ENCODE measurements at places on chromosomes 4 and X. TPM values are rescaled to one million over a fixed set of nuclear protein-coding genes. Genes with fewer than 3 reads are reported as not detected.

Gene RAB41
- not detected for polyA plus RNA-seq

Gene FMR1NB
- polyA plus RNA-seq = not detected

Gene IRS4
- 0.04 TPM for polyA plus RNA-seq

Gene DDIT4L
- 10.6 TPM for polyA plus RNA-seq

Gene VEGFD
- polyA plus RNA-seq = 1.6 TPM

Gene TCEANC
- polyA plus RNA-seq = 5.0 TPM

Gene NKX6-1
- not detected for polyA plus RNA-seq

Gene CD40LG
- 1.0 TPM for polyA plus RNA-seq

Gene SRPX
- polyA plus RNA-seq = 35.6 TPM

Gene USP26
- polyA plus RNA-seq = not detected

Gene PDK3
- polyA plus RNA-seq = 3.9 TPM

Gene CXCL10
- 1.3 TPM for polyA plus RNA-seq

Gene GC
- not detected for polyA plus RNA-seq

Gene ITM2A
- polyA plus RNA-seq = 1,023 TPM

Gene ABRAXAS1
- 31.9 TPM for polyA plus RNA-seq

Gene FAM184B
- not detected for polyA plus RNA-seq

DNA sequence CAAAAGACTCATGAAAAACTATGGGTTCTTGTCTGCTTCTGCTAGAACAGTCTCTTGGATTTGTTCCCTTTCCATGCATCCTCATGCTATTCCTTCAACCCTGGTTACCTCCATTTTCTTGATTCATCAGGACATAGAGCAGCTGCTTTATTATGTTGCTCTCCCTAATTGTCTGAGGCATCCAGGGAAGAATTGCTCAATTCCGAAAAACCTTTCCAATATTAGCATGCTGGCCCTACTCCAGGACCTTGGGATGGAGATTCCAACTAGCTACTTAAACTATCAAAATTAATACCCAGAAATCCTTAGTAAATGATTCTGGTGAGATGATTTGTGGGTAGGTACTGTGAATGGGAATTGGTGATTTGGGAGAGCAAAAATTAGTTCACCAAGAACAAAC, 56.6 kb upstream of the FAM47B start:
- no peak for DNase-seq

DNA sequence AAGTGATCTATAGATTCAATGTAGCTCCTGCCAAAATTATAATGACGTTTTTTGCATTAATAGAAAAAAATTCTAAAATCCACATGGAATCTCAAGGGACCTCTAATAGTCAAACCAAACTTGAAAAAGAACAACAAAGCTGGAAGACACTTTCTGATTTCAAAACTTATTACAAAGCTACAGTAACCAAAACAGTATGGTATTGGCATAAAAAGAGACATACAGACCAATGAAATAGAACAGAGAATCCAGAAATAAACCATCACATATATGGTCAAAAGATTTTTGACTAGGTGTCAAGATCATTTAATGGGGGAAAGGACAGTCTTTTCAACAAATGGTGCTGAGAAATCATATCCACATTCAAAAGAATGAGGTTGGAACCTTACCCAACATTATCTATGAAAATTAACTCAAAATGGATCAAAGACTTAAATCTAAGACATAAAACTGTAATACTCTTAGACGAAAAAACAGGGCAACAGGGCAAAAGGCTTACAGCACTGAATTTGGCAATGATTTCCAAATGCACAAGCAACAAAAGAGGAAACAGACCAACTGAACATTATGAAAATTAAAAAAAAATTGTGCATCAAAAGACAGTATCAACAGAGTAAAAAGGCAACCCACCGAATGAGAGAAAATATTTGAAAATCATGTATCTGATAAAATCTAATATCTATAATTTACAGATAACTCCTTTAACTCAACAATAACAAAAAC, 3.9 kb downstream of the FBXO8 start:
- DNase-seq = no peak

- DNase-seq = peak; percentile 79
These were observed 194.4 kb downstream of the CBR4 start for GRCh38 chr4:168815379-168816345.

- DNase-seq = no peak
These were observed 55.6 kb downstream of the HAUS3 start for GRCh38 chr4:2186133-2186864.

DNA sequence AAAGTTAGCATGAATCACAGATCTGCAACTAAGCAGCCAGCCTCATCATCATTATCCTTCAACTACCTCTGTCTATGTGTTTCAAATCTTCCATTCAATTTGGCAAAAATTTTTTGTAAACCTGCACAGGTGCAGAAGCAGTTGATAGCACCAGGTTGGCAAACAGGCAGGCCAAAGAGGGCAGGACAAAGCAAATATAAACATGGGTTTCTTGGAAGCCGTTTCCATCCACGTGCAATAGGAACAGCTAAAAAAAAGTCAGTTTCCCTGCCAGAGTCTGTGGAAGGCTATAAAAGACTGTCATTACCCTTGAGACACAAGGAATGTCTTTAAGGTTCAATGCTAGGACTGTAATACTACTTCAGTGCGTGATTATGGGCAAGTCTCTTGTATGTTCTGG, 253.2 kb downstream of the PDHA2 start:
- peak; percentile 6 for DNase-seq

- no peak for DNase-seq
These were observed 782 bp downstream of the ARHGAP24 start for GRCh38 chr4:85475631-85476233.

GRCh38 chr4:152626790-152627189, 53.0 kb downstream of the TMEM154 start:
- no peak for DNase-seq

GRCh38 chr4:61200187-61200915, at the start of gene ADGRL3:
ADGRL3 (plus strand) TSS chr4:61200326.
- peak; percentile 83 for DNase-seq

- DNase-seq = no peak
These were observed 138.1 kb downstream of the NPFFR2 start for GRCh38 chr4:72169861-72170260.

DNA sequence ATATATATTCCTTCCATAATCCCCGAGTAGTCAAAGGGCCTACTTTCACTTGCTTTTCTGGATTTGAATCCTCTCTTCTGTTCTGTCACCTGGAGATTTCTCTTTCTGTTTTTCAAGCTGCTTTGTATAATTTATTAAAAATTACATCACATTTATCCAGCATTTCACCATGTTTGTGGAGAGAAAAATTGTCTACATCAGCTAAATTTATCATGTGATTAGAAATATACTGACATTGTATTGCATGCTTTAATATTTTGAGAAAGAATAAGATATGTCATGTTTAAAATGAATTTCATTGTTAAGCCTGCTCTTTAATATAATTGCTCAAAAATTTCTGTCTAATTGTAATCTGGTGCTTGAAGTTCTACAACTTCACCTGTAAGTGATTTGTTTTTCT, 323.1 kb upstream of the DKK2 start:
- DNase-seq = no peak

DNA sequence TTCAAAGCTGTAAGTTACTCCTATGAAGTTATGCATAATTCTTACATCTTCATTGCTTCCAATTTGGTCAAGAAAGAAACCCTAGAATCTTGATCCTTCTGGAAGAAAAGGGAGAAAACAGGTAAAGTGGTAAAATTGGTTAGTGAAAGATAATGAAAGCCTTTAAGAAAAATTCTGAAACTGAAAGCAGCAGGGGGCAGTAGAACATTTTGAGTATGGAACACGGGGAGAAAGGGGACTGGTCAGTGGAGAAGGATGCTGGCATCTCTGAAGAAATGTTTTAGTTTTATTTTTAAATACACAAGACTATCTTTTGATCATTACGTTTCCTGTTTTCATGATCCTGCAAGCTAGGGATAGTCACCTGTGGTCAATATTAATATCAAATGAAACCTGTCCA, 54.3 kb downstream of the SLIT2 start:
- no peak for DNase-seq

- DNase-seq = no peak
These were observed 18.5 kb downstream of the PJA1 start for GRCh38 chrX:69146739-69147138.

DNA sequence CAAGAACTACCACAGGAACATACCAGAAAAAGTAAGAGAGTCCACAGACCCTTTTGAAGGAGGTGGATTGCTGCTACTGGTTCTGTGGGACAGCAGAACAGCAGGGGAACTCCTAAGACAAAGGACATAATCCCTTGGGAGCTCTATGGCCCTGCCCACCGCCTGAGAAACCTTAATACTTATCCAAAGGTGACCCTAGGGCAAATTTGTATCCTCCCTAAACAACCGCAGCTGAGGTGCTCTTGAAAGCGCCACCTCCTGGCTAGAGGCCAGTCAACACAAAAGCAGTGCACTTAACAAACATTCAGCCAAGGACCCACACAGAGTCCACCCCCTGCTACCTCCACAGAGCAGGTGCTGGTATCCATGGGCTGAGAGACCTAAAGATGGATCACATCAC, 136.8 kb downstream of the ADAM29 start:
- no peak for DNase-seq

DNA sequence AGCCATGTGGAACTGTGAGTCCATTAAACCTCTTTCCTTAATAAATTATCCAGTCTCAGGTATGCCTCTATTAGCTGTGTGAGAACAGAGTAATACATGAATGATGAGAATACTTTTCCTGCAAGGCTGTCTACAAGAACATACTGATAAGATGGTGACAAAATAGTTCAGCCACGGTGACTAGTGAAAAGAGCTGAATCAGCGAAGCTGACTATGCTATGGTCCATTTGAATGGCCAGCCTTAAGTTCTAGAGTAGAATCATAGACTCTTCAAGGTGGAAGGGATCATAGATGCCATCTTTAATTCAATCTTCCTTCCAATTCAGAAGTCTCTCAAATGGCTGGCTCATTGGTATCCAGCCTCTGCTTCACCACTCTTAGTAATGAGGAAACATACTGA, 163.3 kb downstream of the SPANXN1 start:
- DNase-seq = no peak

- no peak for DNase-seq
These were observed 58.9 kb downstream of the RELL1 start for GRCh38 chr4:37627263-37627662.

DNA sequence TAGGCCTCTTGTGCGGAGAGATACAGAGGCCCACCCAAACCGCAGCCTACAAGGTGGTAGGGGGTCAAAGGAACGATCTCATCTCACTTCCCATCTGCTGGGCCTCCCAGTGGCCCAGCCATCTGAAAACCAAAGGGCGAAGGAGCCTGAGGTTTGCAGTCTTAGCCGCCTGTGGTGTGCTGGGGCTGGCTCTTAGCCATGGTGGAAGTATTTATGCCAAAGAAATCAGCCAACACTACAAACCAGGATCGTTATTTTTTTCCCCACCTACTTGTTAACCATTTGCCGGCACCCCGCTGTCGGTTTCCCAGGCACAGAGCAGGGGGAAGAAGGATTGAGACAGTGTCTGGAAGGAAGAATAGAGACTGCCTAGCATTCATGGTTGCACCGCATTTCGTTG, 30.9 kb upstream of the CDKL5 start:
- DNase-seq = no peak

- no peak for DNase-seq
These were observed 127.3 kb downstream of the PRSS12 start for GRCh38 chr4:118225511-118225910.

DNA sequence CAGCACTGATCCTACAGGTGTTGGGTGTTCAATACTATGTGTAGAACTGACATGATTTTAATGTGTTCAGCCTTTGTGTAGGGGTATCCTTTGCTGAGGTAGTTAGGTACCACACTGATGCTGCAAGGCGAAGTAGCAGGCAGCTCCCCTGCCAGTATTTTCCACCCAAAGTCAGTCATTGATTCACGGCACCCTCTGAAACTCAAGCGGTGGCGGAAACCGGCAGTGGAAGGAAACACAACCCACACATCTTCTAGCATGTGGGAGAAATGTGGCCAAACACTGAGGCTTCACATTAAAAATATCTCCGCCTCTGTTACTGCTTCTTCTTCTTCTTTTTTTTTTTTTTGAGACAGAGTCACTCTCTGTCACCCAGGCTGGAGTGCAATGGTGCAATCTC, 126.3 kb downstream of the AASDH start:
- DNase-seq = no peak

GRCh38 chrX:22193851-22194659, 78.7 kb upstream of the CBLL2 start:
- DNase-seq = no peak

- DNase-seq = no peak
These were observed 315.2 kb upstream of the HTR2C start for GRCh38 chrX:114268643-114269042.

DNA sequence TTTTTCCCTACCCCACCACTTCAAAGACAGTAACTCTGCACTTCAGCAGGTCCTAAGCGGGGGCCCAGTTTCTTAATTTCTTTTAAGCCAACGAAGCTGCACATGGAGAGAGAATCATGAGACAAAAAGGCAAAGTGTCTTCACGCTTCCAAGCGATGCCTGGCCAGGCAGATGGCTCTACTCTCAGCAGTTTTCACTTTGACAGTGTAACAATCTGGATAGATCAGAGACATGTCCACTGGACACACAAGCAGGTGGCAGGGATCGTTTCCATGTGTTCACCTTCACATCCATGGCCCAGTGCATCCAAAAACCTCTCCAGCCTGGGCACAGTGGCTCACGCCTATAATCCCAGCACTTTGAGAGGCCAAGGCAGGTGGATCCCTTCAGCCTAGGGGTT, 27.8 kb downstream of the PPP2R2C start:
- DNase-seq = no peak

DNA sequence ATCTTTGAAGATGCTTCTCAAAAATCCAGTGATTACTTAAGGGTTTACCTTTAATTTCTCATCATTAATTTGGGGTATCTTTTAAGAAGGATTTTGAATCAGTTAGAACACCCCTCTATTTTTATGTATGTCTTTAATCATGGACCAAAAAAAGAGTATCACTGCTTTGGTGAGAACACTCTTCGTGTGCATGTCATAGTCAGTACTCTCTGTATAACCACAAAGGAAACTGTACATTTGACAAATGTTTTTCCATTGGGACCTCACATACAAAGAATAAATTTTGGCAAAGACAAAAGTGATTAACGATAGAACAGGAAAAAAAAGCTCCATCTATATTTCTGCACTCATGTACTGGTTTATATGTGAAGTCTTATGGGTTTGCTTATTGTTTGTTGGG, 31.3 kb downstream of the FAM241A start:
- no peak for DNase-seq

DNA sequence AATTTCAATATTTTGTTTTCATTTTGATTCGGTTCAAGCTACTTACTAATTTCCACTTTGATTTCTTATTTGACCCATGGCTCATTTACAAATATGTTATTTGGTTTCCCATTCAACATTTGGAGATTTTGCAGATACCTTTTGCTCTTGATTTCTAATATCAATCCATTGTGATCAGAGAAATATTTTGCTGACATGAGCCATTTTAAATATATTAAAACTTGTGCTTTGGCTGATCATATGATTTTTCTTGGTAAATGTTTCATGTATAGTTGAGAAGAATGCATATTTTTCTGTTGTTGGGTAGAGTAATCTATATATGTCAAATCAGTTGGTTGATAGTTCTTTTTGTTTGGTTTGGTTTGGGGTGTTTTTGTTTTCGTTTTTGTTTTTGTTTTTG, 95.0 kb downstream of the GASK1B start:
- DNase-seq = no peak

GRCh38 chr4:118280501-118281218, 72.1 kb downstream of the PRSS12 start:
- peak; percentile 60 for DNase-seq

- DNase-seq = no peak
These were observed 38.9 kb downstream of the SRPX2 start for GRCh38 chrX:100682939-100683338.

- DNase-seq = no peak
These were observed 33.0 kb downstream of the DRP2 start for GRCh38 chrX:101252634-101253033.
